Stimulated activated CD8-positive, alpha-beta memory T cell treated with anti-CD3 and anti-CD28 coated beads, Interleukin-4, amount 100 ng/mL, for 1 hour (primary cell): ENCODE measurements at places on chromosomes 11 and 22.

DNA sequence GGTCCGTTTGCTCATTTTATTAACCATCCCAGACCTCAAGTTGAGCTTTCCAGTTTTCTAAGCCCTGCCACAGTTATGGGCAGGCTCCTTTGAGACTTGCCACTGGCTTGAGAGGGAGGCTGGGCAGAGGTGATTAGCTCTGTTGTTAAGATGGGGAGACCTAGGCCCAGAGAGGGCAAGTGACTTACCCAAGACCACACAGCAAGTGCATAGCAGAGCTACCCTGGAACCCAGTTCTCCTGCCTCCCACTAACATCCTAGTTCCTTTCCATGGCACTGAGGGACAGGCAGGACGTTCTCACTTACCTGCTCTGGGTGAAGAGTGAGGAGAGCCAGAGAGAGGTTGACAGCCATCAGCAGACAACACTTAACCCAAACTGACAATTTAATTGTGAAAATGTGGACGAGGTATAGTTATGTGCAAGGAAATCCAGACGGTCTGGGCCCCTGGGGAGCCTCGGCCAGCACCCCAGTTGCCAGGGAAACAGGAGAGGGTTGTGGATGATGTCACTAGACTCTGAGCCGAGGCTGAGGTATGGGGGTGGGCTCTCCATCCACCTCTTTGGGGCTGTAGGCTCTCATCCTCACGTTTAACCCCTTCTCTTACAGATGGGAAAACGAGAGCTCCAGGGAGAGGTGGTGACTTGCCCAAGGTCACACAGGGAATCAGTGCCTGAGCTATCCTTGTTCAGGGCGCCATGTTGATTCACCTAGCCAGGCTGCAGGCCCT lies 12.3 kb upstream of the WNT11 start:
- DNase-seq = no peak

DNA sequence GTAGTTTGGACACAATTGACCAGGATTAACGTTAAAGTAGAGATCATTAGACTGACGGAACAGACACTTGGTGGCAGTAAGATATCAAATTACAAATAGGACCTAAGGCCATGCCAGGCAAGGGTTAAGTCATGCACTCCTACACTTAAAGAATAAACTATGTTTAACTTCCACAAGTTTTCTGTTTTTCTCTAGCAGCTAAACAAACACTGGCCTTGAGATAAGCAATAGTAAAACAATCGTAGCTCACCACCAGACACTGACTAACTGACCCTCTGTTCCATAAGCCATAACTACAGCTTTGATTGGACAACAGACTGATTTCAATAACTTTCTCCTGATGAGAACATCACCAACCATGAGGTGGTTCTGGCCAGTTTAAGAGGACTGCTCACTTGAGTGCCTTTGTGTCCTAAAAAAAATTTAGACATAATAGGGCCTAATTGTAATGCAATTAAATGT lies 2.0 kb upstream of the CEP126 start:
- no peak for DNase-seq

DNA sequence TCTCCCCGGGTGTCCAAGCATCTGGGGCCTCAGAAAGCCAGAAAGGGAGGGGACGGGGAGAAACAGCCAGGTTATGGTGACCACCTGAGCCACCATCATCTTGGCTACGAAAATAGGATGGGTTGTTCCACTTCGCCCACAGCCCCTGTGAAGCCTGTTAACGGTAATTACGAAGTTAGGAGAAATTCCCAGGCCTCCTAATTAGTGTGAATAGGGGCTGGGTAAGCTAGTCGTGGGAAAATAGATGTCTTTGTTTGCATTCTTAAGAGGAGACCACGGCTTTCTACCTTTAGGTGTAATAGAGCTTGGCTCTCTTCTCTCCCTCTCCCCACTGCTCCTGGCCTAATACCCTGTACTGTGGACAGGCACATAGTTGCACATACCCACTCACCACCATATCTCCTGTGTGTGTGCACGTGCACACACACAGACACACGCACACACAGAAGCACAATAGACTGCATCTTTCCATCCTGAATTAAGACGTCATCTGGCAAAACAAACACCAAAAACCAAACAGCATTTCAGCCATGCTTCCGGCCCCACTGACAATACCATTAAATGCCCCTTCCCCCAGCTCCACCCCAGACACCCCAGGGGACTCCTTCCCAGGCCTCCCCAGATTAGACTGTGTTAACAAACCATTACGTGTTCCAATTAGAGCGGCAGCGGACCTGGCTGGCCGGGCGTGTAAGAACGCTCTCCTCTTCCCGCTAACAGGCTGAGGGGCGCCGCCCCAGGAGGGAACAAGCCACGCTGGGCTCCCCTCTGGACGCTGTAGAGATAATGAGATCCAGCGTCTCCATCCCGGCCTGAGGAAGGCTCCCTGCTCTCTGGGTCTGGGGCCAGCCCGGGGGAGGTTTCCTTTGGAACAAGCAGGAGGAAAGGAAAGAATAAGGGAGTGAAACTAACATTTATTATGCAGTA lies 72.8 kb downstream of the TP53I11 start:
- DNase-seq = no peak

DNA sequence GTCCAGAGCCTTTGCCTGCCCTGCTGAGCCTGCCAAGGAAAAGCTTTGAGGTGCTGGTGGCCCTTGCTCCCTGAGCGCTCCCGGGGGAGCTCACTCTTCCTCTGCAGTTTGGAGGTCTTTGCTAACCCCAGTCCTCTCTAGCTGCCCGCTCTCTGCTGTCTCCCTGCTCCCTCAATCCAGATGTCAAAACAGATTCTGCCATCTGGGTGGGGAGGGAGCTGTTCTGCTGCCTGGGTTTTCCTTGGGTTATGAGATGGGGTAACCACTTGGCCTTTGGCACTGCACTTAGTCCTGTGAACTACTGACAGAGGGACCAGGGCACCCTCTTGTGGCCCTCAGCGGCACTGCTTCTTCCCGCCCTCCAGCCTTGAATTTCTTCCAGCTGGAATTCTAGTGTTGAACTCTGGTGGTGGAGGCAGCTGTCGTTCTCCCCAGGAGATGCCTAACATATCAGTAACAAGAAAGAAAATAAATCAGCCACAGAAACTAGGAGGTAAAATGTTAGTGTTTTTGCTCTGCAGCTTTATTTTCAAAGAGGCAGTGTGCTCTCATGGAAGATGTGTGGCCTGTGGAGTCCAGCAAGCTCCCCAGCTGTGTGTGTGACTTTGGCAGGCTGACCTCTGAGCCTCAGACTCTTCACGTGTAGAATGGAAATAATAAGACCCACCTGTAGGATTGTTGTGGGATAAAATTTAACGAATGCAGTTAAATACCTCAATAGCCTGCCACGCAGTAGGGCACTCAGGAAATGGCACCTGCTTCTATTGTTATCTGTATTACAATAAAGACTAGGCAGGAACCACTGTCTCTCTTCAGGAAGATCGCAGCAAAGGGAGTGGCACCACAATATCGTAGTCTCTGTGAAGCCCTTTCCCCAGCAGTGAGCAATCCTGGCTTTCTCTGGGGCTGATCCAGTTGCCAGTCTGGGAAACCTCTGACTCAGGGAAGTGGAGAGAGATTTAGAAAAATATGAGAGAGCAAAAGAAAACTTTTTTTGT lies 23.4 kb downstream of the ARFGAP2 start:
- no peak for DNase-seq

DNA sequence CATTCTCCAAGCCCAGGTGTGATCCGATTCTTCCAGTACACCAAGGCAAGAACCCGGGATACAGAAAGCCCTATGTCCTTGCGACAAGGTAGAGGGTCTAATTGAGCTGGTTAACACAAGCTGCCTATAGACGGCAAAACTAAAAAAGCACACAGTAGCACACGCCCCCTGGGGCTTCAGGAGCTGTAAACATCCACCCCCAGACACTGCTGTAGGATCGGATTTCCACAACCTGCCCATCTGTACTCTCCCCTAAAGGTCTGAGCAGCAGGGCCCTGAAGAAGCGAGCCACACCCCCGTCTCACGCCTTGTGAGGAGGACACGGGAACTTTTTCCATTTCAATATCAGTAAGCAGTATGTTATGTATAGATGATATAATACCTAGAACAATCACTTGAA lies 624.7 kb downstream of the BUD13 start:
- no peak for DNase-seq

- no peak for DNase-seq
Measured at GRCh38 chr11:70034740-70035365, 43.3 kb upstream of the ANO1 start.

DNA sequence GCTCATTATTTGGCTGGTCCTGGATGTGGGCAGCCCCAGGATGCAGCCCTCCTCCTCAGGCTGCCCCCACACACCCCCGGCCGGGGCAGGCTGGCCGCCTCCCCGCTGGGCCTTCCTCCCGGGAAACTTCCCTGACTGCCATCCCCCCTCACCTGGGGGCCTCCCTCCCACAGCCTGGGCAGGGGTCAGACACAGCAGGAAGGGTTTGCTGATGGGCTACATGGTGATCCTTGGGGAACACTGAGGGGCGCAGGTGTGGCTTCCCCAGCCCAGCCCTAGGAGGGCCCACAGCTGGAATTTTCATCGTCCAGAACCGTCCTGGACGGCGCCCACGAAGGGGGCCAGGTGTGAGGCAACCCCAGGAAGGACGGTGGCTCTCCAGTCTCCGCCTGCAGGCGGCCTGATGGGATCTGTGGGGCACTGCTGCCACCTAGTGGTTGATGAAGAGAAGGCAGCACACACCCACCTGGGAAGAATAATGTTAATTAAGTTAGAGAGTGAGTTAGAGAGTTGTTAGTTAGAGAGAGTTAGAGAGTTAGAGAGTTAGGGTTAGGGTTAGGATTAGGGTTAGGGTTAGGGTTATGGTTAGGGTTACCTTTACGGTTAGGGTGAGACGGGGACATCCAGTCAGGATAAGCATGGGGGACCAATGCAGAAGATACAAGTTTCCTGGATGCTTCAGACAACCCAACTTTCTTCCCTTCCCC lies 75.9 kb upstream of the PRR5 start:
- peak; percentile 72 for DNase-seq

DNA sequence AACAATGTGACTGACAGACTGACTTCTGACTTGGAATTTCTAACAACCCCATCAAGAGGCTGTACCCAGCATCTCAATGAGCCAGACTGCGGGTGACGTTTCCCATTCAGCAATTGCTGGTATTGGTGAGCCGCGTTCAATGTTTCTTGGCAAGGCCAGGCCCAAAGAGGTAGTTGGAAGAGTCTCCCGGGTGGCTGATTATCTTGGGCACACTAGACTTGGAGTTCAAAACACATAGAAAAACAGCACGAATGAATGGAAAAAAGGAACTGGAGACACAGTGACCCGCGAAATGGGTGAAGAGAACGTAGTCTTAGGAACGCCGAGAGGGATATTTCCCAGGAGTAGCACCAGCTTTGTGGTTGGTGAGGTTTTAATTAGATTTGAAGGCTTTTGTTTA lies 115.7 kb downstream of the RPS6KA4 start:
- no peak for DNase-seq

DNA sequence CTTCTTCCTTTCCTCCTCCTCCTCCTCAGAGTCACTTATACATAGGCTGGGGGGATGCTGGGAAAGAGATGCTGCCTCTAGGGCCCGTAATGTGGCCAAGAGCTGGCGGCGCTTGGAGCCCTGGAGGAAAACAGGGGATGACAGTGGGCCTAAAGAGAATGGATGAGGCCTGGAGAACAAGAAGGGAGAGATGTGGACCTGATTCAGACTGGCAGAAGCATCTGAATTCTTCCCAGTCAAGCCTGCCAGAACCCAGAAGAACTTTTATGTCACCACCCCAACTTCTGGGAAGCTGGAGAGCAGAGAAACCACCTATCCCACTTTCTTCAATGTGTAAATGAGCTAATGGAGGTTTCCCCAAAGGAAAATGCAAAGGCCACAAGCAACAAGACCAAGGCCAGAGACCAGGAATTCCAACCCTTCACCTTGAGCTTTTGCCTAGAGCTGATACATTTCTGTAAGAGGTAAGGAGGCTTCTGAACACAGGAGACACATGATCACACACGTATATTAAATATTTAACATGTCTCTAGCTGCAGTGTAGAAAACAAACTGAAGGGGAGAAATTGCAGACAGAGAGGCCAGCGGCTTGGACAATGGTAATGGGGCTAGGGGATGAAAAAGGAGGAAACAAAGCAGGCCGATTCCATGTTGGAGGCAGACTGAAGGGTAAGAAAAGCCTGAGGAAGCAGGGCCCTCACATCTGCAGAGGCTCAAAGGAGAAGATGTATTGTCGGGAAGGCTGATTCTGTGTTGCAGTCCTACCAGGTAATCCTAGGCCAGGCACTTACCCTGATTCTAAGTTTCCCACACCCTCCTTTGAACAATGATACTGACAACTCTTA lies 1.1 kb downstream of the RRP8 start:
- DNase-seq = no peak

DNA sequence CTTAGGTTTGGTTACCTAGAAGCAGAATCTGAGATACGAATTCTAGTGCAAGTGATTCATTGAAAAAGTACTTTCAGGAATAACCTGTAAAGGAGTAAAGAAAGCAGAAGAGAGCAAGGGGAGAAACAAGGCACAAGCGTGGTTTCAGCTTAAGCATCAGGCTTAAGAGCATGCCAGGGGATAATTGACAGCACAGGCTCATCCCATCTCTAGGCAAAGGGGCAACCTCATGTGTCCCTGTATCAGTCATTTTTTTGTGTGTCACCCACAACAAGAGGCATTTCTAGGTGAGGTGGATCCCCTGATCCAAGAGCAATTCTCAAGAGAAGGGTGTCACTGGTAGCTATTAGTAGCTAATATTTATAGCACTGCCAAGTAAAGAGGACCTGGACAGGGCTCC lies 8.0 kb downstream of the PATE2 start:
- DNase-seq = no peak

DNA sequence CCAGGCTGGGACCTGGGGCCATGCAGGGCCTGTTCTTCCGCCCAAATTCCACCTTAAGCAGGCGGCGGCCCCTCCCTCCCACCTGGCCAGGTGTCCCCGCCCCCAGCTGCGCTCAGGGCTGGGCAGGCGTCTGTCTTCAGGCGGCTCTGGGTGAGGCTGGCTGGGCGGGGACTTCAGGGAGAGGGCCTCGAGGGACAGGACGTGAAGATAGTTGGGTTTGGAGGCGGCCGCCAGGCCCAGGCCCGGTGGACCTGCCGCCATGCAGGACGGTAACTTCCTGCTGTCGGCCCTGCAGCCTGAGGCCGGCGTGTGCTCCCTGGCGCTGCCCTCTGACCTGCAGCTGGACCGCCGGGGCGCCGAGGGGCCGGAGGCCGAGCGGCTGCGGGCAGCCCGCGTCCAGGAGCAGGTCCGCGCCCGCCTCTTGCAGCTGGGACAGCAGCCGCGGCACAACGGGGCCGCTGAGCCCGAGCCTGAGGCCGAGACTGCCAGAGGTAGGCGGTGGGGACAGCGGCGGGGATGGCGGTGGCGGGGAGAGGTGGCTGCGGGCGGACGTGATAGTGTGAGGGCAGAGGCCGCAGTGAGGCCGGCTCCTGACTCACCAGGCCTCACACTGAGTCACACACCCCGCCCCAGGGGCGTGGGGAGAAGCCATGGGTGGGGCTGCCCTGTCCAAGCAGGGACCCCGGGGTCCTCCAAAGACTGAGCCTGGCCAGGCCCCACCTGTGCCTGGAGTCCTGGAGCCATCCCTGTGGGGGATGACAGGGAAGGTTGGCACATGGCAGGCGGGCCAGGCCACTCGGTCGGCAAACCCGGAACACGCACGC lies at the start of gene PKP3:
Gene PKP3, plus strand, starts transcription at position 176 of the 824 bp plus-strand sequence. Its CDS starts 84 bp downstream, at position 260.
- no peak for DNase-seq

DNA sequence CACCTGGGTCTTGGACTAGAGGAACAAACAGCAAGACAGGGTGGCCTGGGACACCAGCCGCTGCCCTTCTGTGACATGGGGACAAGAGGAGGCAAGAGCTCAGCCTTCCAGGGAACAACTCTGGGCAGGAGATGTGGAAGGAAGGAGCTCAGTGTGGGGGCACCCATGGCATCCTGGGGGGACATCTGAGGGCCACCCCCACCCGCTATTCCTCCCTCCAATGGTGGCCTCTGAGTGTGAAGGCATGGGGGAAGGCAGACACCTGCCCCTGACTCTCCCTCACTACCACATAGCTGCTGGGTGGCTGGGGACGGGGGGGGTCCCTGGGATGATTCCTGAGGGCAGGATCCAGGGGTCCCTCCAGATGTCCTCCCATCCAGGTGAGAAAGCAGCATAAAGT lies 4.5 kb downstream of the APOBEC3B start:
- DNase-seq = no peak
